CD4-positive, alpha-beta memory T cell (primary cell): ENCODE measurements at places on chromosomes 1 and 21. TPM values are rescaled to one million over a fixed set of nuclear protein-coding genes. Genes with fewer than 3 reads are reported as not detected.

Gene CD1B
- not detected for total RNA-seq

Gene DENND4B
- 211 TPM for total RNA-seq

Gene DDR2
- total RNA-seq: 0.53 TPM

Gene OLIG2
- total RNA-seq: not detected

GRCh38 chr1:30600258-30600657, 123.1 kb downstream of the MATN1 start:
- H3K4me1 ChIP-seq: no peaks in the 10 kb centered on the region
- no peak for DNase-seq
- no peaks in the 10 kb centered on the region for H3K27me3 ChIP-seq
- H3K4me3 ChIP-seq: no peak overlapping the region
- no peaks in the 10 kb centered on the region for H3K36me3 ChIP-seq
- no peak overlapping the region for H3K27ac ChIP-seq

GRCh38 chr1:46960250-46960649, 19.0 kb upstream of the CYP4A11 start:
- H3K4me3 ChIP-seq: no peak overlapping the region
- H3K27me3 ChIP-seq: no peaks in the 10 kb centered on the region
- DNase-seq: no peak
- no peak overlapping the region for H3K27ac ChIP-seq
- no peaks in the 10 kb centered on the region for H3K36me3 ChIP-seq
- no peaks in the 10 kb centered on the region for H3K4me1 ChIP-seq

- H3K4me1 ChIP-seq: peaks cover 3% of the 10 kb centered on the region
- H3K27ac ChIP-seq: no peak overlapping the region
- no peak overlapping the region for H3K4me3 ChIP-seq
- DNase-seq: no peak
- no peaks in the 10 kb centered on the region for H3K27me3 ChIP-seq
- peaks cover 10% of the 10 kb centered on the region for H3K36me3 ChIP-seq
Observed at GRCh38 chr1:6658359-6659060, 33.8 kb downstream of the THAP3 start.

GRCh38 chr1:19725606-19726005, 60.9 kb downstream of the HTR6 start:
- H3K27me3 ChIP-seq: no peaks in the 10 kb centered on the region
- no peak overlapping the region for H3K27ac ChIP-seq
- H3K4me1 ChIP-seq: no peaks in the 10 kb centered on the region
- DNase-seq: no peak
- H3K36me3 ChIP-seq: peaks cover 18% of the 10 kb centered on the region
- H3K4me3 ChIP-seq: no peak overlapping the region

DNA sequence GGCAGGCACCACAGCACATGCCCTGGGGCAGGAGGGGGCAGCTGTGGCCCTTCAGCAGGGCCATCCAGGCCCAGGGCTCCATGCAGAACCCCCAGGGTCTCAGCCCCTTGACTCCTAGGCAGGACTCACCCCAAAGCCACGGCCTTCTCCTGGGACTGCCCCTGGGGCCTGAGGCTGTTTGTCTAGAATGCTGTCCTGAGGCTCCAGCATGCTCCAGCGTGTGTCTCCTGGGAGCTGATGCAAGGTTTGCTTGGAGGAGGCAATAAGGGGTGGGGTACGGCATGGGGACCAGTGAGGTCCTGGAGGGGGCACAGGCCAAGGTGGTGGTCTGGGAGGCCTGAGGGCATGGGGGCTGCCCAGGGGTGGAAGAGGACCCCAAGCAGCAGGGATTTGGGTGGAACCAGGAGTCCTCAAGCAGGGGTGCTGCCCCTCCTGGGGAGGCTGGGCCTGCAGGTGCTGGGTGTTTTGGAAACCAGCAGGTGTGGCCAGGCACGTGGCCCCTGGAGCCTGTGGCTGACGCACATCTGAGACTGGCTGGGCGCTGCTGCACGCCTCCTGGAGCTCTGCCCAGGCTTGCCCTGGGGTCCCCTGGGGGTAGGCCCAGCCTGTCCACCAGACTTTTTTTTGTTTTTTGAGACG, 7.8 kb upstream of the CALML6 start:
- peaks cover 21% of the 10 kb centered on the region for H3K4me1 ChIP-seq
- no peak for DNase-seq
- no peak overlapping the region for H3K27ac ChIP-seq
- H3K4me3 ChIP-seq: no peak overlapping the region

GRCh38 chr1:42774928-42775526, 8.0 kb downstream of the C1orf50 start:
- DNase-seq: no peak
- H3K27me3 ChIP-seq: no peaks in the 10 kb centered on the region
- no peak overlapping the region for H3K27ac ChIP-seq
- H3K4me3 ChIP-seq: no peak overlapping the region
- H3K4me1 ChIP-seq: peaks cover 20% of the 10 kb centered on the region
- peaks cover 33% of the 10 kb centered on the region for H3K36me3 ChIP-seq

GRCh38 chr1:2334883-2335534, 56.3 kb downstream of the MORN1 start:
- no peaks in the 10 kb centered on the region for H3K4me1 ChIP-seq
- DNase-seq: no peak
- no peak overlapping the region for H3K4me3 ChIP-seq
- no peaks in the 10 kb centered on the region for H3K27me3 ChIP-seq
- no peak overlapping the region for H3K27ac ChIP-seq

DNA sequence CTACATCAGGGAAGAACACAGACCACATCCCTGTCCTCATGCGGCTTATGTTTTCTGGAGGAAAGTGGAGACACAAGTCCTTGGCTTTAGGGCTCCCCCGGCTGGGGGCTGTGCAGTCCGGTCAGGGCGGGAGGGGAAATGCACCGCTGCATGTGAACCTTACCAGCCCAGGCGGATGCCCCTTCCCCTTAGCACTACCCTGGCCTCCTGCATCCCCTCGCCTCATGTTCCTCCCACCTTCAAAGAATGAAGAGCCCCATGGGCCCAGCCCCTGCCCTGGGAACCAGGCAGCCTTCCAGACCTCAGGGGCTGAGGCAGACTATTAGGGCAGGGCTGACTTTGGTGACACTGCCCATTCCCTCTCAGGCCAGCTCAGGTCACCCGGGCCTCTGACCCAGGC, 45.5 kb downstream of the TNNT2 start:
- no peaks in the 10 kb centered on the region for H3K36me3 ChIP-seq
- no peaks in the 10 kb centered on the region for H3K4me1 ChIP-seq
- no peak for DNase-seq
- H3K27ac ChIP-seq: no peak overlapping the region

DNA sequence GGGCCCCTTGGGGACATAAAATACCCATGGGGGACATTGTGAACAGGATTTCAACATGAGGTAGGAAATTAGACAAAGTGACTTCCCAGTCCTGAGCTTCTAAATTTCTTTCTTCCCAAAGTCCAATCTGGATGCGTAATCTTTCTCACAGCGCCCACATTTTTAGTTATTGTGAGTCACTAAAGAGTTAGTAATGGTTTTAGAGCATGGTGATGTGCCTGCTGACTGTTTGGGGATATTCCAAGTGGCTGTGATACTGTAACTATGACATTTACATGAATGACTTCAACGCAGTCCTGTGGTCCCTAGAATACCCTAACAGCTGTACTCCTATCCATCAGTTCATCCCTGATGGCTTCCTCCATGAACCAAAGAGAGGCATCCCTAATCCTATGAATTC, 224.0 kb upstream of the COA6 start:
- no peaks in the 10 kb centered on the region for H3K36me3 ChIP-seq
- no peak overlapping the region for H3K27ac ChIP-seq
- H3K4me3 ChIP-seq: no peak overlapping the region
- no peak for DNase-seq
- no peaks in the 10 kb centered on the region for H3K27me3 ChIP-seq
- H3K4me1 ChIP-seq: no peaks in the 10 kb centered on the region

DNA sequence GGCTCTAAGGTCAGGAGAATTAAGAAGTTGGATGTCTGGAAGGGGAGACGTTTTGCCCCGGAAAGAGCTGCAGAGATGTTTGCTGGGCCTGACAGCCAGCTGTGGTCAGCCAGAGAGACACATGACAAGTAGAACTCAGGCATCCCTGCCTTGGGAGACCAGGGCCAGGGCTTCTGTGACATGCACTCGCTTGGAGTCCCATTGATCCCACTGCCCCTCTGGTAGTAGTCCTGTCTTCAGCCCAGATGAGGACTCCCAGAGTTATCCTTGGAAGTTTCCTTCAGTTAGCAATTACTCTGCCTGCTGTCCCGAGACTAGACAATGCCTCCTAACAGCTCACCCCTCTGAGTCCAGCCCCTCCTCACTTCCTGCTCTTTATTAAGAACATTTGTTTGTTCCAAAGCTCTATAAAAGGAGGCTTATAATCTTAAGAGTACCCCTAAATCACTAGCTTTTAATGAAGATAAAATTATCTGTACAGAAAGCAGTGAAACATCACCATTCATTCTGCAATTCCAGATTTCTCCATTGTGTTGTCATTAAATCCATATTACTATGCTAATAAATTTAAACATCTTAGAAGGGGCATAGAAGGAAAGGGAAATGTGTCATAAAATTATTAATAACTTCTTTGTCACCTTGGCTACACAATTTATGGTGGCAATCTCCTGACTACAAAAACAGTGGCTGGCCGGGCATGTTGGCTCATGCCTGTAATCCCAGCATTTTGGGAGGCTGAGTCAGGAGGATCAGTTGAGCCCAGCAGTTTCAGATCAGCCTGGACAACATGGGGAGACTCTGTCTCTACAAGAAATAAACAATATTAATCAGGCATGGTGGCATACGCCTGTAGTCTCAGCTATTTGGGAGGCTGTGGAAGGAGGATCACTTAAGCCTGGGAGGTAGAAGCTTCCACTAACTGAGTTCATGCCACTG, 94.2 kb downstream of the KCNK1 start:
- H3K27me3 ChIP-seq: no peaks in the 10 kb centered on the region
- no peaks in the 10 kb centered on the region for H3K4me1 ChIP-seq
- H3K36me3 ChIP-seq: no peaks in the 10 kb centered on the region
- no peak overlapping the region for H3K27ac ChIP-seq
- DNase-seq: no peak

DNA sequence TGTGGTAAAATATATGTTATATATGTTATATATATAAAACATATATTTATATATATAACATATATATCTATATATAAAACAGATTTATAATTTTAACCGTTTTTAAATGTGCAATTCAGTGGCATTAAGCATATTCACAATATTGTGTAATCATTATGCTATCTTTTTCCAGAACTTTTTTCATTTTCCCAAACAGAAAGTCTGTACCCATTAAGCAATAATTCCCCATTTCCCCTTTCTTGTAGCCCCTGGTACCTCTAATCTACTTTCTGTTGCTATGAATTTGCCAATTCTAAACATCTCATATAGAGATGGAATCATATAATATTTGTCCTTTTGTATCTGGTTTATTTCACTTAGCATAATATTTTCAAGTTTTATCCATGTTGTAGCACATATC, 10.7 kb upstream of the ARHGEF11 start:
- H3K4me3 ChIP-seq: no peak overlapping the region
- H3K36me3 ChIP-seq: no peaks in the 10 kb centered on the region
- no peak overlapping the region for H3K27ac ChIP-seq
- H3K27me3 ChIP-seq: peaks cover 5% of the 10 kb centered on the region
- H3K4me1 ChIP-seq: no peaks in the 10 kb centered on the region

- DNase-seq: no peak
- H3K27ac ChIP-seq: no peak overlapping the region
- no peaks in the 10 kb centered on the region for H3K4me1 ChIP-seq
- no peaks in the 10 kb centered on the region for H3K36me3 ChIP-seq
Observed at GRCh38 chr1:165539306-165539705, 4.5 kb upstream of the LRRC52 start.

DNA sequence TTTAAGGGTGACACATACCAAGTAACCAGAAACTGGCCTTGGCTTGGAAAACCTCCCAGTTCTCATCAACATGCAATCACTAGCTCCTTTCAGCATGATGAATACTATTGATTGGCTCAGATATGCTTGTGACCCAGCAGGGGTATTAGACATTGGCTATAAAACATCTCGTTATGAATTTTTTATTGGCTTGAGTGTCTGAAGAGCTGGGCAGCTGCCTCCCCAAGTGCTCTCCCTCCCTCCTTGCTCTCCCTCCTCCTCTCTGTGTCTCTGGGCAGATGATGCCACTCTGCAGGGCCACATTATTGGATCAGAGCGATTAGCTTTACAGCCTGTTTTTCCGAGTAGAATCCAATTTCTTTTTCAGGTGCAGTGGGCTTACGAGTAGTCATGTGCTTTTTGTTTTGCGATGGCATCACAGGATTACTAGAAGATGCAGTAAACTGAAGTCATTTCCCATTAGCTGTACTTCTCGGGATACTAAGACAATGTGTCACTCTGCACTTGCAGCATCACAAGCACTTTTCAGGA, 79.3 kb upstream of the ATF3 start:
- H3K27ac ChIP-seq: no peak overlapping the region
- no peaks in the 10 kb centered on the region for H3K36me3 ChIP-seq
- no peaks in the 10 kb centered on the region for H3K27me3 ChIP-seq
- no peak overlapping the region for H3K4me3 ChIP-seq

- H3K36me3 ChIP-seq: no peaks in the 10 kb centered on the region
- H3K27me3 ChIP-seq: no peaks in the 10 kb centered on the region
Observed at GRCh38 chr1:205270764-205271163, 43.0 kb downstream of the TMCC2 start.

DNA sequence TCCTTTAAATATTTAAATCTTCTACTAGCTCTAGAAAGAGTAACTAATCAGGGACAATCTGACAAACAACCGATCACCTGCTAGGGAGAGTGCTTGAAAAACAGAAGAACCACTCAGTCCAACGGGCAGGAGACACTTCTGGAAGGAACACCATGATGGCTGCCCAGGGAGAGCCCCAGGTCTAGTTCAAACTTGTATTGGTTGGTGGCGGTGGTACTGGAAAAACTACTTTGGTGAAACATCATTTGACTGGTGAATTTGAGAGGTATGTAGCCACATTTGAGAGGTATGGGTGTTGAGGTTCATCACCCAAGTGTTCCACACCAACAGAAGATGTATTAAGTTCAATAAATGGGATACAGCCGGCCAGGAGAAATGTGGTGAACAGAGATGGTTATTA, 4.8 kb upstream of the WDR47 start:
- peaks cover 5% of the 10 kb centered on the region for H3K4me1 ChIP-seq
- no peak for DNase-seq
- H3K36me3 ChIP-seq: no peaks in the 10 kb centered on the region

GRCh38 chr1:199038156-199038555, 399.3 kb downstream of the PTPRC start:
- DNase-seq: no peak
- peaks cover 37% of the 10 kb centered on the region for H3K4me1 ChIP-seq
- no peaks in the 10 kb centered on the region for H3K27me3 ChIP-seq
- H3K27ac ChIP-seq: no peak overlapping the region
- H3K36me3 ChIP-seq: no peaks in the 10 kb centered on the region

DNA sequence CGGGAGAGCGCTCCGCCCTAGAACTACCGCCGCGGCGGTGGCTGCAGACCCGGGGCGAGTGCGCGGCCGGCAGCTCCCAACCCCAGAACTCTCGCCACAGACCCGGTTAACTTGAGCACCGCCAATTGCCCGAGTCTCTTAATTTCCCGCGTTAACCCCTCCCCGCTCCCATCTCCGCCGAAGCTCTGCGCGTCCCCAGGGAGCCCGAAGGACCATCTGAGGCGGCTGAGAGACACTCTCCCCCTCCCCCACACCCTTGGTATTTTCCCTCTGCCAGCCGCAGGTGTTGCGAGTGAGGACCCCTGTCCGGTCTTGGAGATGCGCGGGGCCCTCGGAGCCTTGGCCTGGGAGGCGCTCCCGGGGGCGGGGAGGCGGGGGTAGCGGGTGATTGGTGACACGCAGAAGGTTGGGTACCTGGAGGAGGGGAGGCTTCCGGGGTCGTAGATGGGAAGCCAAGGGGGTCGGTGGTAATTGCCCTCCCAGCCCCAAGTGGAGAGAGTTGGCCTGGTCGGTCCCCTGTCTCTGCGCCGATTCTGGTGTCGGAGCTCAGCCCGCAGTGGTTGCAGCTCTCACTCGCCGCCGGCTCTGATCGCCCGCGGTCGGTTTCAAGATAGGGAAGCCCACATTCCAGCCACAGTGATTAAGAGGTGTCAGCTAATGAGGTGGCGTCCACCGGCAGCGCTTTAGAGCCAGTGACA, 858 bp upstream of the SUSD4 start:
- H3K36me3 ChIP-seq: no peaks in the 10 kb centered on the region
- H3K27me3 ChIP-seq: no peaks in the 10 kb centered on the region
- peak; percentile 38 for DNase-seq
